ENCODE measurements at places on chromosomes 13 and 19.
A peak's percentile ranks its signal among the peaks of the same experiment; 100 is the strongest.

DNA sequence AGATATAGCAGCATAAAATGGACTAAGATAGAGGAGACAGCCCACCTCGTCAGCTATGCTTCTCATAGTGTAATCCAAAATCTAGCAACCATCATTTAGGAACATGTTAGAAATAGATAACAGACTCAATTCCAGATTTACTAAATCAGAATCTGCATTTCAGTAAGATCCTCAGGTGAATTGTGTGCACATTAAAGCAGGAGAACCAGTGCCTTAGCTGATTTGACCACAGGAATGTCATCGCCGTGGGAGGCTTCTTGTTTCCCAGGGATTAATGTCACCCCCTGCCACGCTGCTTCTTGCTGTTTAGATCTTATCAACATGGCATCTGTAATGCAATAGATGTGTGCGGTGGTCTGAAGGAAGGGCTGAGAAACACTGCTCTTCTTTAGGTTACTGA, 84.0 kb downstream of the GPC5 start:
- H3K4me1 ChIP-seq: no peaks in the 10 kb centered on the region
- H3K27ac ChIP-seq: no peak overlapping the region
- no peak overlapping the region for H3K4me3 ChIP-seq
- no peaks in the 10 kb centered on the region for H3K27me3 ChIP-seq
- DNase-seq: no peak

DNA sequence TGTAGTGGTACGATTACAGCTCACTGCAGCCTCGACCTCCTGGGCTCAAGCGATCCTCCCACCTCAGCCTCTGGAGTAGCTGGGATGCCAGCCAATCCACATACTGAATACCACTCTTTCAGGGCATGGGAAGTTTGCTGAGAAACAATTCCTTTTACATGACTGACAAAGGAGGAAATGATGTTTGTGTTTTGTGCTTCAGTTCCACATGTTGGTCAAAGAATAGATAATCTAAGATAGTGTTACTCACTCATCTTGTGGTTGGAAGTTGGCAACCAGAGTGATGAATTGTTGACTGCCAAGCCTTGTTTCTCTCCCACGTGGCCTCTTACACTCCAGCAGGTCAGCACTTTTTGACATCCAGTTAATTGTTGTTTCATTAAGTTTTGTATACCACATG, 7.6 kb downstream of the MBD3L2B start:
- H3K36me3 ChIP-seq: peaks cover 3% of the 10 kb centered on the region
- no peaks in the 10 kb centered on the region for H3K27me3 ChIP-seq
- peaks cover 33% of the 10 kb centered on the region for H3K4me1 ChIP-seq
- peak; percentile 40 for DNase-seq
- peak overlapping the region; percentile 55 for H3K27ac ChIP-seq

DNA sequence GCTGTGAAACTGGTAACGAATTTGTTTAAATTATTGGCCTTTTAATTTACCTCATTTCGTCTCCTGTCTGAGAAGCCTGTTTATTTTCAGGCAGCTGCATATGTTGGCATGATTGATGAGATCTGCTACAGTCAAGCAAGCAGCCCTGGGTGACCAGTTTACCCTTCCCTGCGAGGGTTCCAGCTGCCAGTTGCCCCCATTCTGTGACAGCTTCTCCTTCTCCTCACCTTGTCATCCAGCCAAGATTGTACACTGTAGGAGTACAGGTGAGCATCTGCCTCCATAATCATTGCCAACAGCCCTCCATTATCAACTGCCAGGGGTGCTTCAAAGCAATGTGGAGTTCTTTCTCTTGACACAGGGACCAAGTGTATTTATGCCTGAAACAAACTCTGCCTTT, 1979.9 kb upstream of the PRR20A start:
- no peak overlapping the region for H3K27ac ChIP-seq
- H3K36me3 ChIP-seq: no peaks in the 10 kb centered on the region
- H3K27me3 ChIP-seq: no peaks in the 10 kb centered on the region
- no peaks in the 10 kb centered on the region for H3K4me1 ChIP-seq
- no peak overlapping the region for H3K4me3 ChIP-seq
- no peak for DNase-seq

- H3K36me3 ChIP-seq: peaks cover 2% of the 10 kb centered on the region
- H3K4me3 ChIP-seq: no peak overlapping the region
- no peak for DNase-seq
- H3K27ac ChIP-seq: no peak overlapping the region
Observed at GRCh38 chr19:55304980-55305379, 20.2 kb downstream of the TMEM150B start.

DNA sequence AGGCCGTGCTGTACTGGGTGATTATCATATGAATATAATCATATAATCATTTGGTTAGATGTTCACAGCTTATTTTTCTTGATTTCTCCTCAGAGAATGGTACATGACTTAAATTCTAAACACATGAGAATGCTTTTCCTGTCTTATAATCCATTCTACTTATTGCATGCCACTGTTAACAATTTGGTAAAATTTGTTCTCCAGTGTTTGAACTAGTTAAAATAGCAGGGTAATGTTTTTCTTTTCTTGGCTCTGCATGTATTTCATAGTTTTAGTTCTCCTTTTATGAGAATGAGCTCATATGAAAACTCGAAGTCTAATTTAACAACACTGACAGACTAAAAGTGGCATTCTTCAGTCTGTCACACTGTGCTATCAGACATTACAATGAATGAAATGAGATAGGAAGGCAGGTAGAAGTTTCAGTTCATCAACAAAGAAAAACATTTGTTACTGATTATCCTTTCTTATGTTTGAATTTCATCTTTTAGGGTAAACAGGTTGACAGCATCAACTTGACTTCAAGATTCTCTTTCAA, 10.2 kb downstream of the SPRYD7 start:
- H3K4me3 ChIP-seq: no peak overlapping the region
- H3K27me3 ChIP-seq: no peaks in the 10 kb centered on the region
- no peak overlapping the region for H3K27ac ChIP-seq
- H3K4me1 ChIP-seq: no peaks in the 10 kb centered on the region
- H3K36me3 ChIP-seq: peaks cover 10% of the 10 kb centered on the region

DNA sequence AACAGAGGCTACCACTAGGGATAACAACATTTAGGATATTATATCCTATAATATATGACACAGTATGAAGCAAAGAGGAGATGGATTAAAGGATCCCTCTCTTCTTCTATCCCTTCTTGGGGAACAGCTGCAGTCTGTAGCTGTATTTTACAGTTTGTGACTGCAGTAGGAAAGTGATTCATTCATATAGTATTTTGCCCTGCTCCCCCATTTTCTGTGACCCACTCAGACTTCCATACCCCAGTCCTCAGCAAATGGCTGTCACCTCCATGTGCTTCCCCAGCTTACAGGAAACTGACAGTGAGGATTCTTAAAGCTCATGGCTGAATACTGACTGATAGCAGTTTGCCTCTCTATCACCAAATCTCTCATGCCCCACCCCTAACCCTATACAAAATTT, 27.5 kb downstream of the MICU2 start:
- H3K36me3 ChIP-seq: peaks cover 2% of the 10 kb centered on the region
- no peaks in the 10 kb centered on the region for H3K27me3 ChIP-seq
- no peak overlapping the region for H3K4me3 ChIP-seq
- no peak for DNase-seq
- H3K27ac ChIP-seq: no peak overlapping the region

DNA sequence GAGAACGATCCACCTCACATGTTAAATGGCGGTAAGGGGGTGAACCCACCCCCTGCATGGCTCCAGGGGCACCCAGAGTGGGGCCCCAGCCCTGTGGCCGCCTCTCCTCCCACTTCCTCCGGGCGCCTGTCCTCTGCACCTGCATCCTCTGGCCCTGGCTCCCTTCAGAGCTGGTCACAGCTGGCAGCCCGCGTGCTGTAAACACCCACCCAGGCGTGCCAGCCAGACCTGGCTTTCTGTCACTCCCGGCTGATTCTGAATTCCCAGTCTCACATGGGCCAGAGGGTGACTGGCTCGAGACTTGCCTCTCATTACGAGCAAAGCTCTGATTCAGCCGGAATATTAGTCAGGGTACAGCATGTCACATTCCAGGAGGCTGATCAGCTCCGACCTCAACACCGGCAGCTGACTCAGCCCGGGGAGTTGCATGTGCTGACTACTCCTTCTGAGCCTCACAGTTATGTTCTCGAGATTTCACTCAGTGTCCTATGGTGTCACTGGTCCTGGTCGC, 75.1 kb downstream of the GNG7 start:
- H3K27ac ChIP-seq: peak overlapping the region; percentile 78
- H3K36me3 ChIP-seq: peaks cover 14% of the 10 kb centered on the region
- H3K4me1 ChIP-seq: peaks cover 33% of the 10 kb centered on the region
- H3K27me3 ChIP-seq: no peaks in the 10 kb centered on the region
- peak; percentile 65 for DNase-seq
- no peak overlapping the region for H3K4me3 ChIP-seq

- H3K36me3 ChIP-seq: no peaks in the 10 kb centered on the region
- H3K4me3 ChIP-seq: no peak overlapping the region
- H3K27ac ChIP-seq: no peak overlapping the region
- DNase-seq: no peak
Observed at GRCh38 chr13:22893204-22893603, 287.6 kb upstream of the SGCG start.

GRCh38 chr19:16136185-16136999, 7.1 kb upstream of the HSH2D start:
- H3K36me3 ChIP-seq: peaks cover 33% of the 10 kb centered on the region
- no peak overlapping the region for H3K4me3 ChIP-seq
- no peak overlapping the region for H3K27ac ChIP-seq
- peaks cover 9% of the 10 kb centered on the region for H3K4me1 ChIP-seq

GRCh38 chr13:90420683-90421082, 926.8 kb upstream of the MIR17HG start:
- DNase-seq: no peak
- H3K27ac ChIP-seq: no peak overlapping the region
- H3K4me1 ChIP-seq: no peaks in the 10 kb centered on the region
- H3K4me3 ChIP-seq: no peak overlapping the region
- H3K36me3 ChIP-seq: no peaks in the 10 kb centered on the region

- DNase-seq: peak; percentile 81
- no peaks in the 10 kb centered on the region for H3K36me3 ChIP-seq
- H3K4me1 ChIP-seq: peaks cover 23% of the 10 kb centered on the region
- no peak overlapping the region for H3K27ac ChIP-seq
- peaks cover 22% of the 10 kb centered on the region for H3K27me3 ChIP-seq
- no peak overlapping the region for H3K4me3 ChIP-seq
Observed at GRCh38 chr13:93794197-93794885, 567.7 kb downstream of the GPC6 start.

GRCh38 chr13:44899967-44900366, 89.3 kb downstream of the NUFIP1 start:
- no peaks in the 10 kb centered on the region for H3K36me3 ChIP-seq
- H3K4me3 ChIP-seq: no peak overlapping the region
- DNase-seq: no peak

Data from activated CD8-positive, alpha-beta T cell treated with anti-CD3 and anti-CD28 coated beads for 36 hours (primary cell).